ENCODE measurements at places on chromosomes 7 and 10.

DNA sequence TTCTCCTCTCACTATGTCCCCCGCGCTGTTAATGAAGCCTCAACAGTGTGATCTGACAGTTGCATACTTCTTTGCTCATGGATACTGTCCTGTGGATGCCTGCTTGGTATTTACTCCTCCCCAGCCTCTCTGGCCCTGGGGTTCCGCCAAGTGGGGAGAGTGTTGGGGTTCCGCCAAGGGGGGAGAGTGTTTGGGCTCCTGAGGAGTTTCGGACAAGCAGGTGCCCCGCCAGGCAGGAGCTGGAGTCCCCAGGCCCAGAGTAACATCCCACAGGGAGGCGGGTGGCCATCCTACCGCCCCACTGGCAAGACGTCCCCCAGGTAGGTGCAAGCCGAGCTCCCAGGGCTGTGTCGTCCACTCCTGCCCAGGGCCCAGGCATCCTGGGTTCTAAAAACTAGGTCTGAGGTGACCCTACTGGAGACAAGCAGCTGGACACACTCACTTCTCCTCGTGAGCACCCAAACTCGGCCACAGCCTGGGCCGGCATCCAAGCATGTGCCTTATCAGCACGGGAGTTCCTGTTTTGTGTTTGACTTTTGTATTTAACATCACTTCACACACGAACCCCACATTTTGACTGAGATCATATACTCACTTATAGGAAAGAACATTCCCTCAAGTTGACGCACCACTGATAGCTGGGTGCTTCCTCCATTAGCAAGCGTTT is 34.2 kb downstream of the CAMK2B start:
- DNase-seq, result no peak

GRCh38 chr10:60677531-60678129 is 100.6 kb upstream of the CDK1 start:
- DNase-seq, result no peak

- no peak for DNase-seq
Observed at GRCh38 chr7:14196555-14196954, 207.1 kb upstream of the ETV1 start.

DNA sequence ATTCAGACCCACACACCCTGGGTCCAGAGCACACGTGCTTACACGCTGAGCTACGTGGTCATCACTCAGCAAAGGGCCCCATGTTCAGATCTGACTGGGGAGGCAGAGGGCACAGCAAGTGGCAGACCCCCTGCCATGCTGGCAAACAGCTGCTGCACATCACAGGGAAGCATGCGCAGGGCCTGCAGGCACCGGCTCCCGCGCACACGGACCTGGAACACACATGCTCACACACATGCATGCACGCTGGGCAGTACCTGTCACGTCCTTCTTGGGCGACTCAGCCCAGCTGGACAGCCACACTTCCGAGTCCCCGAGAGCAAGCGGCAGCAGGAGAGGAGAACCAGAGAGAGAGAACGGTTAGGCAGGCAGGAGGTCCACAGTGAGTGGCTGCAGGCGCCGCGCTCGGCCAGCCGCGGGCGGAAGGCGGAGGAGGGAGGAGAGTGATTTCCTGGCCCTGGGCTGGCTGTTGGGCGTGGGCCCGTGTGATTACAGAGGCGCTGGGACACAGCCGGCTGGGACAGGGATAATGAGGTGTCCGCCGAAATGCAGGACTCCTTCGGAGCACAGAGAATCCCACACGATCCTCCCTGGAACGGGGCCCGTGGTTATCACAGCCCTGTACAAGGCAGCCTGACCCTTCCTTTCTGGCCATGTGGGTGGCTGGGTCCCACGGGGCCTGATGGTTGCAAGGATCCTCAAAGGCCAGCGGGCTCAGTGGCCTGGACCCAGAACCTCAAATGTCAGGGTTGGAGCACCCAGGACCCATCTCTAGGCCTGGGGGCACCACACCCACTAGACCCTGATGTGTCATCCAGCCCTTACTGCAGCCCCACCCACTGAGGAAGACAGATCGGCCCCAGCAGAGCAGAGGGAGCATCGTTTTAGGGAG is 175.1 kb downstream of the NEURL1 start:
- no peak for DNase-seq

- no peak for DNase-seq
Observed at GRCh38 chr7:1237704-1238255, 5.1 kb downstream of the UNCX start.

- no peak for DNase-seq
Observed at GRCh38 chr10:81081887-81082620, 544.4 kb downstream of the SH2D4B start.

DNA sequence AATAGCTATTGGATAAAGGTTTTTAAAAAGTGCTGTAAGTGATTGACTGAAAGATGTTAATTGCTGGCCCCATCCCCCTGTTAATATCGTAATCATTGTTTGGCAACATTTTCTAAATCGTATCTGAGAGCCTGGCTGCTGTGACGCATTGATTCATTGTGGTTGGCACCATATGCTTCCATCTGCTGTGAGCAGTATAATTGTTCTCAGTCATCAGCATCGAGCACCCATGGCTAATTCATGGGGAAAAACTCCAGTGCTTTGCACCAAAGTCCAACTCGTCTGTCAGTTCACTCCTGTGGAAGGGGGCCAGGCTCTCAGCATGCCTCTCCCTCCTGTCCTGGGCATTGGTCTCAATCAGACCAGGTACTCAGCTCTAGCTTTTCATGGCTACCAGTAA is 205.2 kb downstream of the STK31 start:
- no peak for DNase-seq

DNA sequence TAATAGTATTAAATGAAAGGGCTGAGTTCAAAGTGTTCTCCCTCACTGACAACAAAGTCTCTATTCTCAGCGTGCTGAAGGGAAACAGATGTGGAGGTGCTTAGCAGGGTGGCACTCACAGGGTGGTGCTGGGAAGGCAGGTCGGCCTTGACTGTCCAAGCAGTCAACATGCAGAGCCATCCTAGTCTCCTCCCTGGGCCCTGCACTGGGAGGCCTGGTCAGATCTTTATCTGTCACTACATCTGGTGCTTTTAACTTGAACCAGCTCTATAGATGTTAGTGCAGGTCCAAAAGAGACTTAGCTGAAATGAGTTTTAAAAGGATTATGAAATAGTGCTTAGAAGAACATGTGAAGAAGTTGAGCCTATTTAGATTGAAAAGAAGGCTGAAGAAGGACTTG is 82.1 kb downstream of the AVL9 start:
- DNase-seq, result no peak

DNA sequence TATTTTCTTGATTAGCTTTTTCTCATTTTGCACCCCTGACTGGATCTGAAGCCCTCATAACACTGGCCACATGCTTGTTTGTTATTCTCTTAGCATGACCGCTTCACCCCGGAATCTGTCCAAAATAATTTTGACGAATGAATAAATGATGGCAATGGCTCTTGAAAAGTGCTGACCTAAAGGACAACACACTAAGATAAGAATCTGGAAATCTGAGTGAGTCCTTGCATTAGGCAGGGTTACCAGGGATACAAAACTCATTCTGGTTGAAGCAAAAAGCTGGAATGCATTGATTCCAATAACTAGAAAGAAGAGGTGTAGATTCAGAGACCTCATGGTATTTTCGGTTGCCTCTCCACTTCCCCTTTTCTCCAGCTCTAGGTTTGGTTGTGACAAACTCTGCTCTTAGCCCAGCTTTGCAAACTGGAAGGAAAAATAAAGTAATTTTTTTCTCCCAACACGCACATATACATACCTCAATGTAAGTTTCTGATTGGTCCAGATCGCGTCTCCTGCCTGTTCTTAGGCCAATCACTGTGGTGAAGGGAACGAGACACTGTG is 157.4 kb downstream of the SKIDA1 start:
- no peak for DNase-seq

DNA sequence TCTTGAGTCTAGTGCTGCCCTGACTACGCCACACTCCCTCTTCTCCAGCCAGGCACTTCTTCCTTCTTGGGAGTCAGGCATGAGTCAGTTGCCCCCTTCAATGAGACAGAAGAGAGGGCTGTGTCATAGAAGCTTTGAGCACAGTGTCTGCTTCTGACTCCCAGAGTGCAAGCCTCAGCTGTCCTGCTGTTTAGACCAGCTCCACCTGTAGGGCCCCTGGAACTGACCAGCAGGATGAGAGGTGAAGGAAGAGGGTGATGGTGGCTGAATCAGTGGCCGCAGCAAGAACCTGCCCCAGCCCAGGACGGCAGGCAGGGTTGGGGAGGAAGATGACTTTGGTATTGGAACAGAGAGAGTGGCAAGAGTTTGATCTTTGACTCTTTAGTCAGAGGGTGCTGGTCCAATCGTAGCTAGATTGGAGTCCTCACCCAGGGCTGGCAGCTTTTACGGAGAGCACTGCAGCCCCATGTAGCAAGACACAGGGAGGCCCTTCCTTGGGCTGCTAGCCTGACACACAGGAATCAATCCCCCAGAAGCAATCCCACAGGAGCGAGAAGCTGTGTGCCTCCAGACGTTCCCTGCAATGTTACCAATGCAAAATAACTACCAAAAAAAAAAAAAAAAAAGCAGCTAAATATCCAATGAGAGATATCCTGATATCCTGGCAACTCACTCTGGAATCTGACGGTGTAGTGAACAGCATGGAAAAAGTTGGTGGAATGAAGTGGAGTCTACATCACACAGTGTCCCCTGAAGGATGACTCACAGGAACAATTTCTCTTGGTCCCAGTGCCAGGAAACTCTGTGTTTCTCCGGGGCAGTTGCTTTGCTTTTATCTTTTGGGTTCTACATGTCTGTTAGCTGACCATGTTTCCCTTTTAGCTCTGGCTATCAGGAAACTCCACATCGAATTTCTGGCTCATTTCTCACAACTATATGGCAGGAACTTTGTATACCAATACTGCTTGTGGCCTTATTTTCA is 6.9 kb downstream of the C10orf62 start:
- no peak for DNase-seq

- DNase-seq, result no peak
Observed at GRCh38 chr7:101644879-101645278, 15.8 kb upstream of the MYL10 start.

DNA sequence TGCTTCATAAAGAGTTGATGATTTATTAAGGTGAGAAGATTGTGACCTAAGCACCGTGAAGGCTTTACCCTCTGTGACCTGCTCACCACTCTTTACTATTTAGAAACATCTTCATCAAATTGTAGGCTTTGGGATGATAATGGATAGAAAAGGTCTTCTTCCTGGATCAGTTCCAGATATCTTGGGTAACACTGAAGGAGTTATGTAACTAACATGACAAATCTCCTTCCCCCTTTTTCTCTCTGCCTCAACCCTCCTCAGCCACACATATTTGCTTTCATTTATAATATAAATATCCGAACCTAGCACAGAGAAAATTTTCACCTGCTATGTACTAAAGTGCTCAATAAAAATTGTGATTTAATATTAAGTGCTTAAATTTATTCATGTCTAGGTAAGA is 151.5 kb downstream of the FRMD4A start:
- no peak for DNase-seq

- DNase-seq, result no peak
Observed at GRCh38 chr10:120765226-120765803, 85.8 kb upstream of the WDR11 start.
